NCI-H1694 treated with DMSO at 0.1 percent for 48 hours (cell line): ENCODE measurements at places on chromosomes 7 and 10.

DNA sequence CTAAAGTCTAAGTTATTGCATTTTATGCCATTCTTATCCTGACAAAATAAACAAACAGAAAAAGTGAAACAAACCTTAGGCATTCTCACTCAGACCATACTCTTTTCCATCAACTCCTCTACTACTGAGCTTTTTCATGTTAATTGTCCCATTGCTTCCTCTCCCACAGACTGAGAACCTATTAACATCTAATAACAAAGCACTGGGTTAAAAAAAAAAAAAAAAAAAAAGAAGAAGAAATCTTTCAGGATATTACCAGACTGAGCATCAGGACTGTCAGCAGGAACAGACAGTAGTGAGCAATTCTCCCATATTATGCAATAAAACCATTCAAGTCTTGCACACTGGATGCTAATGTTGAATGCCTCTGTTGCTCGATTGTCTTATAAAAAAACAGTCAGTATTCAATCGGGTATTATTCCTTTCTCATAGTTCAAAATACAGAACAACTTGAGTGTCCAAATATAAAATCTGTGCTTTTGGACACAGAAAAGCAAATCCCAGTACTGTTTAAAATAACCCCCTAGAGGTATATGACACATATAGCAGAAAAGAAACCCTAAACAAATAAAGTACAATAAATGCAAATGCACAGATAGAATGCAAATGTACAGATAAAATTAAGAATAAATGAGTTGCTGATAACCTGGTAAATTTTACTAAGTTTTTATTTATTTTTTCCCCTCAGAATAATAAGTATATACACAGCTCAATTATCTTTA lies 531.3 kb upstream of the LRRTM3 start:
- no peak for DNase-seq

GRCh38 chr7:16669581-16669980 lies 23.6 kb downstream of the BZW2 start:
- DNase-seq = no peak

DNA sequence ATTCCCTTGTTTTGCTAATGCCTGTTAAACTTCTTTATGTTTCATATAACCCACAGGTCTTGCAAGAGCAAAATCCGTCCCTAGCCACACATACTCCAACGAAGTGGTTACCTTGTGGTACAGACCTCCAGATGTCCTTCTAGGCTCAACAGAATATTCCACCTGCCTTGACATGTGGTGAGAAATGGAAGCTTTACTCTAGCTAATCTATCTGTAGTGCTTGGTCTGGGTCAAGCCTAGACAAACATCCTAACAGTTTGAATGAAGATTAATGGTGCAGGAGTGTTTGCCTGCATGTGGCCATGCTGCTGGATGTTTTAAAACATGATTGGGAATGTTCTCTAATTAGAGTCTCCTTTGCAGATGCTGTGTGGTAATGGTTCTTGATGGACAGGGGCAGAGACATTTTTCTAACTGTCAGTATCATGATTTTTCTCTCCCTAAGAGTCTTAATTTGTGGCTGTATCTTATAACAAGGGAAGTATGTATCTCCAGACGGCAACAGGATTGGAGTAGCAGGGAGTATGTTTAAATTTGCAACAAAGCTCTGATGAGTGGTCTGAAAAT lies 308.5 kb upstream of the FZD1 start:
- peak; percentile 97 for DNase-seq

DNA sequence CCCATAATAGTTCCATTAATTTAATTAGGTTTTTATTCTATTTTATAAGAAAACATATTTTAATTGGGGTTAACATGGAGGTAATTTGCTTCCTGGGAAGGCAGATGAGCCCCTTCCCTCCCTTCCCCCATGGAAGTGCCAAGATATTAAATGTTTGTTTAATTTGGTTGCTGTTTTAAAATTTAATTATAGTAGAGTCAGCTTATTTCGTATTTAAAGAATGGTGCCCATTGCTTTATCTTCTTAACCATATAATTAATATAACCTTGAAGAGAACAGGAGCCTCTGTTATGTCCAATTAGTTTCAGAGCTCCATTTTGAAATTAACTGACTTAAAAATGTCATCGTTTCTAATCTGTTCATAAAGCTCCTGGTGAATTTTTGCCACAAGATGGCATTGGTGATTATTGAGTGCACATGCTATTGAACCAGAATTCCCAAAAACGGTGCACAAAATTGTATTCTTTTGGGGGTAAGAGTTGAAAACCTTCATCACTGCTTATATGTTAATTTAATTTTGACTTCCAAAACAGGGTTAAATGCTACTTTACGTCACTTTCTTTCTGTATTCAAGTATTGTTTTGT lies 26.0 kb downstream of the KLHDC10 start:
- DNase-seq = peak; percentile 86
